ENCODE measurements at places on chromosomes 7 and 10.

DNA sequence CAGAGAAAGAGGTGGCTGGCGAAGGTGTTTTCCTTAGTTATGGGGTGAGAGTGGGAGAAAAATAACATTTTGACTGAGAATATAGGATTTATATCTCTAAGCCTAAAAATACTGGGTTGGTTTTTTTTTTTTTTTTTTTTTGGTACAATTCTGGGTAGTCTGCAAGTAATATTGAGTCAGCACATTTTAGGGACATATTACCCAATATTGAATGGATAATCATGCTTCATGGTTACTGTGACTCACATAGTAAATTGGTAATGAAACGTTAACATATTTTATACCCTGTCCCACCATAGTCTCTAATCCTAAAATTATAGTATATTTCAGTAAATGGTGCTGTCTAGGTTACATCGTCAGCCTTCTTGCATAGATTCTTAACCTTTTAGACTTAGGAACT, 91.4 kb downstream of the TPST1 start:
- DNase-seq: no peak

GRCh38 chr10:94571528-94571927, 25.9 kb downstream of the HELLS start:
- no peak for DNase-seq

GRCh38 chr7:6505685-6506559, 45.3 kb downstream of the GRID2IP start:
- DNase-seq: no peak

- DNase-seq: no peak
These were observed 128.4 kb downstream of the ARHGAP22 start for GRCh38 chr10:48476279-48476982.

GRCh38 chr7:125149151-125149550, 219.5 kb upstream of the POT1 start:
- DNase-seq: no peak

- no peak for DNase-seq
These were observed 118.3 kb downstream of the DGKI start for GRCh38 chr7:137728426-137728825.

DNA sequence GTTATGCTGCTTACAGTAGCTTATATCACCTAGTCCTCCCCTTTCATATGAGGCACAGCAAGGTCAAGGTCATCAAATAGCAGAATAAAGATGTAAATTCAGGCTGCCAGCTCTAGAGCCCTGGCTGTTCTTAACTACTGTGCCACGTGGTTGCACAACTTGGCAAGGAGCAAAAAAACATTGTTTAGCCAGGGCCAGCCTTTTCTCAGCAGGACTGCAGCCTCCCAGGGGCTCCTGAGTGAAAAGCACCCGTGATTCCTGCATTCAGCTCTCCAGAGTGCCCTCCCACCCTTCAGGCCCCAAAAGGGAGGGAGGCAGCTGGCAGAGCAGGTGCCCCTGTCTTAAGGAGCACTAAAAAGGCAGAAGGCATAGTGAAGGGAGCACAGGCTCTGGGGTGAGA, 31.8 kb upstream of the TM9SF3 start:
- DNase-seq: no peak

- no peak for DNase-seq
These were observed 75.4 kb downstream of the PROSER2 start for GRCh38 chr10:11898372-11899066.

- DNase-seq: no peak
These were observed 45.5 kb upstream of the PRKAR2B start for GRCh38 chr7:106999023-106999422.

DNA sequence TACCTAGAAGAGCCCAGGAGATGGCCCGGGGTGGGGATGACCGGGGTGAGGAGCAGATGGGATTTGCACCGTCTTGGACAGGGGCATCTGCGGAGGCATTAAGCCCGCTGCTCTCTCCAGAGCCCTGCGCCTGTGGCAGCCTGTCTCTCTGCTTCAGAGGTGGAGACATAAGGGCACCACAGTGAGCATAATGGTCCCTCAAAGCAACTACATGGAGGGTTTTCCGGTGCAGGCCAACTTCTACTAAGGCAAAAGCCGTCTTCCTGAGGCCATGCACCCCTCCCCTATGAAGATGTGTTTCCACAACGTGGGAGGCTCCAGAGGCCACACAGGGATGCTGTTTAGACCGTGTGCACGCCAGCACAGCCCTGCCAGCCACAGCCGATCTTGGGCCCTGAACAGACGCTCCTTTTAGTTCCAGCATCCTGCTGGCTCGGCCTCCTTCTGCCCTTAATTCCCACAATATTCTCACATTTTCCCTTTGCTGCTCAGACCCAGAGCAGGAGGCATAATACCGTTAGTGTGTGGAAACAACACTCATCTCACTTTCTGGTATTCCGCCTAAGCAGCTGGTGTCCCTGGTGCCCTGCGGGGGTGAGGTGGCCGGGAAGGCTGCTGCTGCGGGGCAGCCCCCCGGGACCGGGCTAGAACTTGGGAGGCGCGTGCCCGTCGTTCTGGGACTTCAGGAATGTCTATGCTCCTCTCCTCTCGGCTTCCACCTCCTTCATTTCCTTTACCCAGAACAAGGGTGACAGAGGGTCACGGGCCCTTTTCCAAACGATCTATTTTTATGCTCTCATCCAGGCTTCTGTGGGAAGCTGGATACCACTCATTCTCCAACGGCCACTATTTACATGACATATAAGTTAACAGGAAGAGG, 266.9 kb downstream of the TNS3 start:
- no peak for DNase-seq

- DNase-seq: no peak
These were observed 9.3 kb upstream of the PNPLA8 start for GRCh38 chr7:108535257-108535656.

- no peak for DNase-seq
These were observed 346.4 kb upstream of the TMEM229A start for GRCh38 chr7:124379296-124379695.

DNA sequence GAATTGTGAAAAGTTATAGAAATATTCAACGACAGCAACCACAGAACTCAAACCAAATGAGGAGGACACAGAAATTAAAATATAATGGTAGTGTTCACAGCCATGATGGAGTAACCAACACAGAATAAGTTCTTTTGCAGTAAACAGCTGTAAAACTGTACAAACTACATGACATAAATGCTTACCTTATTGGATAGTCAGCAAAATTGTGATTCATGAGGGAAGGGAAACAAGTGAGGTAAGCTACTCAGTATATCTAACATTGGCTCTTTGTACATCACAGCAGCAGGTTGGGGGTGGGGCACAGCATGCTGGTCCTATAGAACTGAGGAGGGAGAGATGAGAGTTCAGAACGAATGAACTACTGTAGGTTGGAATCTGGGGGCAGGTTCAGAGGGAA, 86.4 kb downstream of the CDC14C start:
- DNase-seq: no peak

GRCh38 chr7:130940907-130941306, 206.9 kb upstream of the KLF14 start:
- no peak for DNase-seq

DNA sequence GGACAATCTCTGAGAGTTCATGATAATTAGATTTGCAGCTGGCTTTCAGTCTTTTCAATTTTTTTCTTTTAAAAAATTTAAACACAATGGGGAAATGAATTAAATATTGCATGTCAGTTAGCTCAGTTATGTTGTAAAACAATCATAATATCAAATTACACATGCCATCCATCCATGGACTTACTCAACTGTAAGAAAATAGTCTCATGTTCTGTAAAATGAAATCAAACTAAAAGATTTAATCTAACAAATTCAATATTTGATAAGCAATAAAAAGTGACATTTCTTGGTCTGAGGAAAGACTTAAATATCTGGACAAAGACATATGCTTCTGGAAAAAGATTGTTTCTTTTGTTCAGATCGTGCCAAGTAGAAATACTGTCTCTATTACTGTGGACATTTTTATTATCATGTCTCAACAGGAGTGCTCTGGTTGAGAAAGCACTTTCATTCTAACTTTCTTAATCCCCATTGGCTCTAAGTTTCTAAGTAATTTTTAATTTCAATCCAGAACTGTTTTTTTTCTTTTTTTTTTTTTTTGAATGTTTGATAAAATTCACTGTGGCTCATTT, 179.2 kb upstream of the FAM3C start:
- DNase-seq: no peak

DNA sequence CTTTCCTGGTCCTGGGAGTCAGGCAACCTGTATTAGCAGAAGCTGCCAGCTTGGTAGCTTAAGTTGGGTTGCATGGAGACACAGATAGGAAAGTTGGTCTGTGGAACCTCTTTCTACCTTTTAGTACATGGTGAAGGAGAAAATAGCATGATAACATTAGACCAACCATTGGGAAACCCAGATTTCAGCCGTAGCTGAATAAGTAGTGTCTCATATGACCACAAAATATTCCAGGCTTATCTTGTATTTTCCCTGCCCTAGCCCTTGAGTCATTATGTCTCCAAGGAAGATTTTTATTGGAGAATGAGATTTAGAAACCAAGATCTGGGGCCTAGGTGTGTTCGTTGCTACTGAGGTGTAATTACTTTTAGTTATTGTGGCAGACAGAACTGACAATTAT, 67.2 kb downstream of the CCSER2 start:
- no peak for DNase-seq

GRCh38 chr7:96114190-96114589, 207.7 kb downstream of the SLC25A13 start:
- DNase-seq: no peak

DNA sequence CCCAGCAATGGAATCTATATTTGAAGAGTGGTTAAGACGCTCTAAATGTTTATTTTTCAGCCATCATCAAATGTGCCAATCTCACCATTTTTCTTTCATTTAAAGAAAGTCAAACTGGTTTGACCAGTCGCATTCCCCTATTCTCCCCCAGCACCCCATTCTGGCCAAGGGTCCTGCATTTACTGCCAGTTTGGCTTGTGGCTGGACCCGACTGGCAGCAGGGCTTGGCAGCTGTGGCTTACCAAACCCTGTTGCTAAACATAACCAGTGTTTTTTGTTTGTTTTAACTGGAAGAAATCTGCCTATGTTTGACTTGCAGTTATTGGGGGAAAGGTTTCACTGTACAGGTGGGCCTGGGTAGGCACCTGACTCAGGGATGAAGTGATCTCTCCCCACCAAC, 116.3 kb downstream of the CYP26A1 start:
- no peak for DNase-seq

GRCh38 chr7:146889806-146890555, 773.4 kb downstream of the CNTNAP2 start:
- DNase-seq: no peak

DNA sequence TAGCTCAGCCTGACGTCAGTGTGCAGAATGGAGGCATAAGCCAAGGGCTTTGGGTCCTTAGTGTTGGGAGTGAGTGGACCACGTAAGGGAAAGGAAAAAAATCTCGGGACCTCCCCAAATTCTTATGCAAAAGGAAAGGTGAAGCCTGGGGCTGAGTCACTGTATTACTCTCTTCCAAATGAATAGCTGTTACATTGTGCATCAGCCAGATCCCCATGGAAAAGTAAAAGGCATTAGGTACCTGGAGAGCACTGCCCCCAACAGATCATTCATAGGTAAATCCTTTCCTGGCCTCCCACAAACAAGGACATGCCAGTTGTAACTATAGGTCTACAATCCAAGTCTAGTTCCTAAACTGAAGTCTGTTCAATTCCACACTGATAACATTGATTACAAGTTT, 170.5 kb downstream of the C1GALT1 start:
- no peak for DNase-seq

GRCh38 chr10:88886557-88886956, 6.5 kb downstream of the STAMBPL1 start:
- DNase-seq: no peak

- DNase-seq: no peak
These were observed 6.0 kb downstream of the LIPN start for GRCh38 chr10:88765816-88766215.

- DNase-seq: no peak
These were observed 939 bp upstream of the VAX1 start for GRCh38 chr10:117138838-117139580.

DNA sequence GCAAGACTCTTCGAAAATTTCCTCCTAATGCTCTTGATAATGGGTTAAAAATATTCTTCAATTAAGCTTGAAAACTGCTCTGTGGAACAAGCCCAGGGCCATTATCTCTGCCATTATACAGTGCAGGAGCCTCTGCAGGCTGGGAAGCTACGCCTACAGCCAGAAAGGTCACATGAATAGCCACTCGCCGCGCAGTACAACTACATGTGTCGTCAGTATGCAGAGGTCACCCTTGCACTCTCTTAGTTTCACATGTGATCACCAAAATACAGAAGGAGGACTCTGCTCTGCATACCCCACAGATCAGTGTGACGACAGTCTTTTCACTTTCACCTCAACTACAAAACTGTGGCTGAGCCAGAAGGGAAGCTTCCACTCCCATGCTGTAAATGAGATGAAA, 141.8 kb upstream of the C1QL3 start:
- no peak for DNase-seq

All from stimulated activated CD4-positive, alpha-beta T cell treated with anti-CD3 and anti-CD28 coated beads, Interleukin-12 subunit alpha, Interleukin-12 subunit beta, amount 100 ng/mL, for 48 hours (primary cell).